ENCODE measurements at places on chromosomes 7 and 10. TPM values are rescaled to one million over a fixed set of nuclear protein-coding genes. Genes with fewer than 3 reads are reported as not detected.

Gene CALML5
- not detected for total RNA-seq

Gene SSC4D
- 42.6 TPM for total RNA-seq

DNA sequence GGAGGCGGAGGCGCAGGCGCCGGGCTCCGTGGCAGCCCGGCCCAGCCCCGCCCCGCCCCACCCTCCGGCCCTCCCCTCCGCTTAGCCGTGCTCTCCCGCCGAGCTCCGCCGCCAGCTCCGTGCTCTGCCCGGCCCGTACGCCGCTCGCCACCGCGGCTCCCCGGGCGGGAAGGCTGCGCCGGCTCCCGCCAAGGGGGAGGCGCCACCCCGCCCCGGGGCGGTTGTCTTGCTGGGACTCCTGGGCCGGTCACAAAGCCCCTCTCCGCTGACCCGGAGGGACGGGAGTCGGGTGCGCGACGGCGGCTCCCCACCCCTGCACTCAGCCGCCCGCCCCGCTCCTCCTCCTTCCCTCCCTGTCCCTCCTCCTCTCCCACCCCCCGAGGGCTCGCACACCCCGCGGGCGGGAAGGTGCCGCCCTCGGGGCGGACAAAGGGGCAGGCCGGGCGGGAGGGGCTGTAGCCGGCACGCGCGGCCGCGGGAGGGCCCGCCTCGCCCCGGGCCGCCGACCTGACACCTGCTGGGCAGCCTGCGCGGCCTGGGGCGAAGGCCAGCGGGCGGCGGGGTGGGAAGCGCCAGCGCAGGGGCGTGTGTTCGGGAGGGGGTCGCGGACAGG is 11.5 kb upstream of the SP8 start:
- peaks cover 67% of the 10 kb centered on the region for H3K27me3 ChIP-seq
- no peaks in the 10 kb centered on the region for H3K4me1 ChIP-seq
- H3K27ac ChIP-seq: no peak overlapping the region
- peak; percentile 89 for DNase-seq
- H3K36me3 ChIP-seq: no peaks in the 10 kb centered on the region

- peaks cover 27% of the 10 kb centered on the region for H3K27me3 ChIP-seq
- H3K36me3 ChIP-seq: no peaks in the 10 kb centered on the region
These were observed 414.0 kb upstream of the MKI67 start for GRCh38 chr10:128540128-128540762.

- H3K27ac ChIP-seq: no peak overlapping the region
- H3K4me1 ChIP-seq: no peaks in the 10 kb centered on the region
- H3K36me3 ChIP-seq: no peaks in the 10 kb centered on the region
- DNase-seq: peak; percentile 96
- H3K4me3 ChIP-seq: peak overlapping the region; percentile 79
These were observed 65.7 kb downstream of the VWA2 start for GRCh38 chr10:114304571-114305421.

GRCh38 chr7:152883858-152884257 is 124.3 kb downstream of the ACTR3B start:
- no peaks in the 10 kb centered on the region for H3K4me1 ChIP-seq
- no peaks in the 10 kb centered on the region for H3K36me3 ChIP-seq
- DNase-seq: peak; percentile 49
- no peak overlapping the region for H3K27ac ChIP-seq

- peaks cover 35% of the 10 kb centered on the region for H3K27me3 ChIP-seq
- H3K36me3 ChIP-seq: no peaks in the 10 kb centered on the region
- peak; percentile 81 for DNase-seq
These were observed 61.2 kb downstream of the NEURL1 start for GRCh38 chr10:103554488-103555324.

DNA sequence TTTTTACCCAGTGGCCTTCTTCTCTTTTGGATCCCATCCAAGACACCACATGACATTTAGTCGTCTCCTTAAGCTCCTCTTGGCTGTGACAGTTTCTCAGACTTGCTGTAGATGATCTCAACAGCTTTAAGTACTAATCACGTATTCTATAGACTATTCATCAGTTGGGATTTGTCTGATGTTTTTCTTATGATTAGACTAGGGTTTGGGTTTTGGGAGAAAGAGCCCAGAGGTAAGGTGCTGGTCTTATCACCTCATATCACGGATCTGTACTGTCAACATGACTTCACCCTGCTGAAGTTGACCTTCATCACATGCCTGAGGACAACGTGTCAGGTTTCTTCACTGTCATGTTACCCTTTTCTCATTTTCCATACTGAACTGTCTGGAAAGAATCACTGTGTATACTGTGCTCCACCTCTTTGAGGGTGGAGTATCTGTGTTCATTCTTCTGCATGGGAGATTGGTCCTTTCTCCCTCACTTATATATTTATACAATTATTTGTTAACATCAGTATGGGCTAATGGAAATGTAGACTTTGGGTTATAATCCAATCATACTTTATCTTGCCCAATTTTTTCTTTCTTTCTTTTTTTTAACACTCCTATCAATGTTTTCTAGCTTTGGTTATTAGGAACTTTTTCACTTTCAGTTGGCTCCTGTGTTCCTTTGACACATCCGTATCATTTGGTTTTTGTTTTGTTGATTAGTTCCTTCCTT is 6.4 kb upstream of the HKDC1 start:
- H3K27ac ChIP-seq: no peak overlapping the region
- H3K4me3 ChIP-seq: no peak overlapping the region
- H3K27me3 ChIP-seq: no peaks in the 10 kb centered on the region
